HCT116 (cell line): ENCODE measurements at places on chromosomes 5 and 9.

DNA sequence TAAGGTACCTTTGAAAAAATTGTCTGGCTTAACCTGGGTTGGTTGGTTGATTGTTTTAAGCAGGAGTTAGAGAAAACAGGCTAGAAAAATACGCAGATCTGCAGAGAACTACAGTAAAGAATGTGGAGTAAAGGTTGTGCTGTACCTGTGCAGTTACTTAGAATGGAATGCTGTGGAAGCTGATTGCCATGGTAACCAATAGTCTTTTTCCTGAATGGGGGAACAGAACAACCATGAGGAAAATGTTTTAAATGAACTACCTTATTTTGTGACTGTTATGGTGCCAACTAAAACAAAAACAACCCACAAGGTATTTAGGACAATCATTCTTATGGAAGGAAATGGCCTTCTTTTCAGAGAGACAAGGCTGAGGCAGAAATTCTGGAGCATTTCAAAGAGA is 4.8 kb upstream of the HOMER1 start:
- H3K4me1 ChIP-seq, result peaks cover 6% of the 10 kb centered on the region; the same call in 1 of the 2 replicates
- H3K27me3 ChIP-seq, result no peaks in the 10 kb centered on the region
- H3K4me3 ChIP-seq, result no peak overlapping the region
- no peak for DNase-seq
- H3K36me3 ChIP-seq, result no peaks in the 10 kb centered on the region

DNA sequence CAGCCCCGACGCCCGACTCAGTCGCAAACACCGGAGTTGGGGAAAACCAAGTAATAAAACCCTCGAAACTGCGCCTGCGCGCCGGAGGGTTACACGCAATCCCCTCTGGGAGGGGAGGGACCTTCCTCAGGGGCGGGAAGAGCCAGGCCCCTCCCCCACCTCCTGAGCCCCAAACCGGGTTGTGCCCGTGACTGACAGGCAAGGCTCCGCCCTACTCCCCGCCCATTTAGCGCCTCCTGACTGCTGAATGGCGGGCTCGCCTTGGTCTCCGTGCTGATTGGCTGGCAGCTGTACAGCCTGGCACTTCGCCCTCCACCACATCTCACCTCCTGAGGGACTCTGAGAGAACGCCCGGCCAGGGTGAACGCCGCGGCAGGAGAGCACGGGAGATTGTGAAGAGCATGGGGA is at the start of gene PRDM9:
Gene PRDM9 (plus strand): TSS at position 332 of the 408 bp plus-strand sequence. CDS start 1,425 bp downstream, outside the sequence.
- no peak within 1 kb of the TSS for H3K27ac ChIP-seq
- no peaks in the 10 kb centered on the region for H3K4me1 ChIP-seq
- DNase-seq, result no peak

GRCh38 chr5:92353107-92354030 is 970.3 kb upstream of the ARRDC3 start:
- H3K27ac ChIP-seq, result no peak overlapping the region
- H3K4me1 ChIP-seq, result peaks cover 6% of the 10 kb centered on the region; the same call in 1 of the 2 replicates
- no peak overlapping the region for H3K4me3 ChIP-seq
- H3K27me3 ChIP-seq, result no peaks in the 10 kb centered on the region
- no peak for DNase-seq

GRCh38 chr5:137621306-137621705 is 114.6 kb downstream of the KLHL3 start:
- H3K27ac ChIP-seq, result no peak overlapping the region
- no peak overlapping the region for H3K4me3 ChIP-seq
- H3K27me3 ChIP-seq, result no peaks in the 10 kb centered on the region; the same call in 1 of the 2 replicates
- H3K36me3 ChIP-seq, result no peaks in the 10 kb centered on the region

GRCh38 chr9:119284118-119284517 is 85.1 kb downstream of the BRINP1 start:
- DNase-seq, result no peak
- no peaks in the 10 kb centered on the region for H3K4me1 ChIP-seq
- no peak overlapping the region for H3K27ac ChIP-seq
- H3K4me3 ChIP-seq, result no peak overlapping the region
- H3K36me3 ChIP-seq, result no peaks in the 10 kb centered on the region

- H3K4me1 ChIP-seq, result no peaks in the 10 kb centered on the region
- H3K27me3 ChIP-seq, result no peaks in the 10 kb centered on the region
- no peak overlapping the region for H3K27ac ChIP-seq
- DNase-seq, result no peak
- no peaks in the 10 kb centered on the region for H3K36me3 ChIP-seq
Measured at GRCh38 chr5:83856881-83857280, 136.2 kb upstream of the HAPLN1 start.

DNA sequence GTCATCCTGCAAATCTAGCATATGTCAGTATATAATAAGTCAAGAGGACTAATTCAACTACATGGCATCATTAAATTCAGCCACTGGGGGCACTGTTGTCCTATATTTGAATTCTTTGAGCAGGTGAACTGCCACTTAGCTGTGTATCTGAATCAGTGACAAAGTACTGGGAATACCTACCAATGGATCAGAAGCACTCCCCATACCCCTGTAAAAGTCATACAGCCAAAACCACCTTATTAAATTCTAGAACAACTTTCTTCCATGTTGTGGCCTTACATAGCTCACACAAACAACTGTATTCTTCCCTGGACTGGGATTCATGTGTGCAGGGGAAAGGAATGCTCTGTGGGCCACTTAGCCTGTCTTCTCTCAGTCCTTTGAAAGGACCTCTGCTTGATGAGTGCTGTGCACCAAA is 57.4 kb upstream of the PLPP6 start:
- H3K4me1 ChIP-seq, result no peaks in the 10 kb centered on the region
- H3K4me3 ChIP-seq, result no peak overlapping the region
- H3K27me3 ChIP-seq, result no peaks in the 10 kb centered on the region
- no peak overlapping the region for H3K27ac ChIP-seq

DNA sequence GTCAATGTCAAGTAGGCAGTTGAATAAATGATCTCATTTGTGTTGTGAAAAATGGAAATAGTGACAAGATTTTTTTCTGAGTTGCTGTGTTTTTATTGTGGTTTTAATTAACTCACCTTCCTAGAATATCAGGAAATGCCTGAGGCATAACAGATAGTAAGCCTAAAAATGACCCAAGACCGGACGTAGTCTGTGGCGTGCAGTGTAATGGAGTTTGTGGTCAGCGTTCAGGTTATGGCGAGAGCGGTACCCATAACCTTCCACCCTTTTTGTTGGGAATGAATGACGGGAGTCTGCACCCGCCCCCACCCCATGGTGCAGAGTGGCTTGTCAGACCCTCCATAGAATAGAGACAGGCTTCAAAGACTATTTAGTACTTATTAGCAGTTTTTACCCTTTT is 119.3 kb downstream of the GALNT10 start:
- no peaks in the 10 kb centered on the region for H3K4me1 ChIP-seq
- no peak overlapping the region for H3K27ac ChIP-seq
- no peaks in the 10 kb centered on the region for H3K27me3 ChIP-seq
- no peak overlapping the region for H3K4me3 ChIP-seq
- DNase-seq, result no peak

- H3K4me1 ChIP-seq, result peaks cover 80% of the 10 kb centered on the region
- H3K27ac ChIP-seq, result peak overlapping the region; percentile 64; the same call in 1 of the 2 replicates
- no peaks in the 10 kb centered on the region for H3K27me3 ChIP-seq
- DNase-seq, result peak; percentile 71
- peak overlapping the region; percentile 43 for H3K4me3 ChIP-seq
Measured at GRCh38 chr5:126446498-126447224, 23.5 kb downstream of the GRAMD2B start.

DNA sequence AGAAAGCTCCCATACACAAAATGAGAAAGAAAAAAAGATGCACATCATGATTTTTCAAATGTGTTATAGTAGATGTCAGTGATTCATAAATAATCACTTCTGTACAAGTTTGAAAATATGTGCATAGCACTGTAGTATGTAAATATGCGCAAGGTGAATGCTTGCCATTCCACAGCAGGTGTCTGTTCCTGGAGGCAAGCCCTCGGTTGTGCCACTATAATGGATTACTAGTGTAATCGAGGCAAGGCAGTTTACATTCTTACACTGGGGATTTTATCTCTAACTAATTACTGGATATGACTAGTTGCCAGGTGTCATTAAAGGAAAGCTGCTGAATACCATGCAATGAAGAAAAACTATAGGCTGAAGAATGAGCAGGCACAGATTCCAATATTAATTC is 93.6 kb downstream of the ARHGEF28 start:
- no peaks in the 10 kb centered on the region for H3K27me3 ChIP-seq
- no peak overlapping the region for H3K27ac ChIP-seq
- no peak overlapping the region for H3K4me3 ChIP-seq
- no peaks in the 10 kb centered on the region for H3K36me3 ChIP-seq

- no peaks in the 10 kb centered on the region for H3K27me3 ChIP-seq
- no peaks in the 10 kb centered on the region for H3K4me1 ChIP-seq
- DNase-seq, result no peak
- no peak overlapping the region for H3K4me3 ChIP-seq
Measured at GRCh38 chr9:95754533-95755420, 120.7 kb upstream of the ERCC6L2 start.

GRCh38 chr9:83521411-83521810 is 16.8 kb downstream of the FRMD3 start:
- H3K27me3 ChIP-seq, result 0 out of 2 replicates have a peak, but pooled peaks cover 2% of the 10 kb centered on the region
- no peak overlapping the region for H3K4me3 ChIP-seq
- H3K36me3 ChIP-seq, result no peaks in the 10 kb centered on the region

DNA sequence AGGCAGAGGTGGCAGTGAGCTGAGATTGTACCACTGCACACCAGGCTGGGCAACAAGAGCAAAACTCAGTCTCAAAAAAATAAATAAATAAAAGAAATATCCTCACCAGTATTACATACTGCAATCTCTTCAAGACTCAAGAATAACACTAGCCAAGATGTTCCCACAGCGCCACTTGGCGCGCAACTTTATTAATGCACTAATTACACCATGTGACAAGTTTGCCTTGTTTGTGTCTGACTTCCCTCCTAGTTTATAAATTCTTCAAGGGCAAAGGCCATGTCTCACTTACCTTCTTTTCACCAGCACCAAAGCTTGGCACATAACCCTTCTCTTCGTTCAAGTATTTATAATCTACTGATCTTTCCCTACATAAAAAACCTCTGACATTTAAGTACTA is 4.8 kb downstream of the SKP1 start:
- no peak overlapping the region for H3K4me3 ChIP-seq
- no peaks in the 10 kb centered on the region for H3K27me3 ChIP-seq
- peaks cover 40% of the 10 kb centered on the region for H3K36me3 ChIP-seq
- no peak for DNase-seq
- H3K27ac ChIP-seq, result no peak overlapping the region

DNA sequence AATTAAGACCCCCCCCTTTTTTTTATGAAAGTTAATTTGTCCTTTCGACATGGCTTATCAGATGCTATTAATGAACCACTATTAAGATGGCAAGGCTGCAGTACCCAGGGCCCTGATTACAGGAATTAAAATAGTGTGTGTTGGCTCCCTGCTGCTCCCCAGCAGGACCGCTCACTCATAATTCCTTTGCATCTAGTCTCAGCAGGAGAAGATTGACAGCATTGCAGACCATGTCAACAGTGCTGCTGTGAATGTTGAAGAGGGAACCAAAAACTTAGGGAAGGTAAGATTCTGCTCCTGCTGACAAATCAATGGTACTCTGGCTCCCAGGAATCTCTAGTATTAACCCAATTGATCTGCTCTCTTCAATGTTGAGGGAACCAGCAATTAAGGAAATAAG is 61.0 kb downstream of the STX17 start:
- no peaks in the 10 kb centered on the region for H3K36me3 ChIP-seq
- H3K4me1 ChIP-seq, result peaks cover 15% of the 10 kb centered on the region
- DNase-seq, result no peak
- no peaks in the 10 kb centered on the region for H3K27me3 ChIP-seq
- H3K27ac ChIP-seq, result no peak overlapping the region
- no peak overlapping the region for H3K4me3 ChIP-seq

DNA sequence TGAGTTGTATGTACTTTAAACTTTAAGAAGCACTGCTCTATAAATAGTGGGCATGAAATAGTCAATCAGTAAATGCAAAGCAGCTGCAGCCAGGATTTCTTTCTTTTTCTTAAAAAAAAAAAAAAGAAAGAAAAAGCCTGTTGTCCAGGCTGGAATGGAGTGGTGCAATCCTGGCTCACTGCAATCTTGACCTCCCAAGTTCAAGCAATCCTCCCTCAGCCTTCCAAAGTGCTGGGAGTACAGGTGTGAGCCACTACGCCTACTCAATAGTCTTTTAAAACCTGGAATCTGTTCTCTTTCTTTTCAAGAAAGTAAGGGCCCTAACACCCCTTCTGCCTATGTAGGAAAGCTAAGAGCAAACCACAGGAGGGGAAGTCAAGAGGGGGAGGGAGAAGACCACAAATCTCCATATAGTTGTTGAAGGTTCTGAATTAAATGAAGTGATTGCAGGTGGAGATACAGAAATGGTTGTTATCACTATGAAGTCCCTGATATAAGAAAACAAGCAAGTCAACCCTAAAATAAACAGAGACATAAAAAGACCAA is 20.6 kb upstream of the TPD52L3 start:
- no peak overlapping the region for H3K4me3 ChIP-seq
- DNase-seq, result no peak
- H3K27ac ChIP-seq, result no peak overlapping the region
- H3K36me3 ChIP-seq, result no peaks in the 10 kb centered on the region

DNA sequence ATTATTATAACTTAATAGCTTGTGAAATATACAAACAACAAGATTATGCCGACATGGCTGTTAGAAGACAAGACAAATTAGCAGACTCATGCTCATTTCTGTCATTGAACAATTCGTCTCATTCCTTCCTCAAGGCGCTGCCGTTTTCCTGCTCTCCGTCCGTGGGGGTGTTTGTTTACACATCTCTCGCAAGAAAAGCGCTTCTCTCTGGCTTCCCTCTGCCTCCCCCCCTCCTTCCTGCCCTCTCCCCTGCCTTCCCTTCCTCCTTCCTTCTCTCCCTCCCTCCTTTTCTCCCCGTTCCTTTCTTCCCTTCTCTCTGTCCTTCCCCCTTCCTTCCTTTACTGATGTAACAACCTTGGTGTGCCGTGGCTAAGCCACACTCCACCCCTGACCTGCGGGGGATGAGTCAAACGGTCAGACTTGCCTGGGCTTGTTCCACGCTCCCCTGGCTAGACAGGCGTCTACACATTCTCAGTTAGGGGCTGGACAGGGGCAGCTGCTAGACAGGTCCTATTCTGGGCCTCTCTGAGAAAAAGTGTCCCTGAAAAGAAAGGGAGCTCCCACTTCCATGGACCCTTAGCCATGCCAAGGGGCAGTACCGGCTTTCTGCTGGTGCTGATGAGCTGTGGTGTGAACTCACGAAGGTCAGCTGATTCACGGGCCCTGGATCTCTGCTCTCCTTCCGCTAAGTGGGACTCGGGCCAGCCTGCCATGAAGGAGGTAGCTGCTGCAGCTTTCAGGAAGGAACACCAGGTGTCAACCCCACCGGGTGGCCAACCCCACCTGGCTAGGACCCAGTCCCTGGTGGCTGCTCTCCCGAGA is 32.0 kb upstream of the SPTLC1 start:
- peak overlapping the region; percentile 53 for H3K4me3 ChIP-seq
- H3K27me3 ChIP-seq, result no peaks in the 10 kb centered on the region
- H3K27ac ChIP-seq, result peak overlapping the region; percentile 63
- H3K4me1 ChIP-seq, result peaks cover 21% of the 10 kb centered on the region
- DNase-seq, result peak; percentile 54

GRCh38 chr9:128093011-128093410 is 25.0 kb downstream of the SLC25A25 start:
- H3K4me1 ChIP-seq, result peaks cover 22% of the 10 kb centered on the region
- no peak for DNase-seq
- H3K27me3 ChIP-seq, result no peaks in the 10 kb centered on the region
- no peak overlapping the region for H3K4me3 ChIP-seq
